Sigmoid colon (tissue), 7 donors: ENCODE measurements at places on chromosomes 11 and 22. TPM values are rescaled to one million over a fixed set of nuclear protein-coding genes. Genes with fewer than 3 reads are reported as not detected.
A peak's percentile ranks its signal among the peaks of the same experiment; 100 is the strongest.

The TRIM49 gene
- not detected for total RNA-seq

The TSGA10IP gene
- total RNA-seq = not detected

The MYO18B gene
- not detected for total RNA-seq

The NEFH gene
- 1.2 TPM for total RNA-seq

The SOX10 gene
- 17.5 TPM for total RNA-seq

The PGM2L1 gene
- total RNA-seq = 7.8 TPM

The FIBIN gene
- total RNA-seq = 54.6 TPM

DNA sequence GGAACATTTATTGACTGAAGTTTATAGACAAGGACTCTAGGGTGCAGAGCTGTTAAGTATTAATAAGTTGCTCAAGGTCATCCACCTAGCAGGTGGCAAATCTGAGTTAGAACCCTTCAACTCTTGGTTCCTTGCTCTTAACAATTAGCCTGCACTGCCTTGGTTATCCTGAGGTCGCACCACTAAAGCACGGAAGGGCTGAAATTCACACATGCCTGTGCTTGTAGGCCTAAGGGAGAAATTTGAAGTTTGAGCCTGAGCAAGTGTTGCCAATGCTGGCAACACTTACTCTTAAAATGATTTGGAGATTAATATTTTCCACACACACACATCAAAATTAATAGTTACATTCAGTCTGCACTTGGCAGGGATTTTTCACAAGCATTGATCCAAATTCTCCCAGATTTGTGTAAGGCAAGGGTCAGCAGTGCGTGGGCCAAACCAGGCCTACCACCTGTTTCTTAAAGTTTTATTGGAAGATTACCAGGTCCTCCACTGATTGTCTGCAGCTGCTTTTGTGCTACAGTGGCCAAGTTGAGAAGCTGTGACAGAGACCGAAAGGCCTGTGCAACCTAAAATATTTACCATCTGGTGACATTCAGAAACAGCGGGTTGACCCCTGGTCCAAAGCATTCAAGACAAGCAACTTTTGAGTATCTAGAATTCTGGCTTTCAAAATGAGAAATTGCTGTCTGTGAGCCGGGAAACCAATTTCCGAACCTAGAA is 16.3 kb downstream of the APOL5 start:
- H3K4me3 ChIP-seq = no peak overlapping the region
- H3K4me1 ChIP-seq = no peaks in the 10 kb centered on the region
- H3K36me3 ChIP-seq = no peaks in the 10 kb centered on the region
- H3K27ac ChIP-seq = no peak overlapping the region
- H3K27me3 ChIP-seq = no peaks in the 10 kb centered on the region

- no peak overlapping the region for H3K4me3 ChIP-seq
- H3K27ac ChIP-seq = no peak overlapping the region
- no peaks in the 10 kb centered on the region for H3K36me3 ChIP-seq
- peaks cover 29% of the 10 kb centered on the region for H3K4me1 ChIP-seq
- DNase-seq = peak; percentile 93
Measured at GRCh38 chr11:116312570-116313391, 460.0 kb downstream of the BUD13 start.

GRCh38 chr11:129018991-129019390 is 76.3 kb upstream of the TP53AIP1 start:
- no peak overlapping the region for H3K4me3 ChIP-seq
- no peak for DNase-seq
- H3K27me3 ChIP-seq = no peaks in the 10 kb centered on the region
- H3K27ac ChIP-seq = no peak overlapping the region
- no peaks in the 10 kb centered on the region for H3K36me3 ChIP-seq

DNA sequence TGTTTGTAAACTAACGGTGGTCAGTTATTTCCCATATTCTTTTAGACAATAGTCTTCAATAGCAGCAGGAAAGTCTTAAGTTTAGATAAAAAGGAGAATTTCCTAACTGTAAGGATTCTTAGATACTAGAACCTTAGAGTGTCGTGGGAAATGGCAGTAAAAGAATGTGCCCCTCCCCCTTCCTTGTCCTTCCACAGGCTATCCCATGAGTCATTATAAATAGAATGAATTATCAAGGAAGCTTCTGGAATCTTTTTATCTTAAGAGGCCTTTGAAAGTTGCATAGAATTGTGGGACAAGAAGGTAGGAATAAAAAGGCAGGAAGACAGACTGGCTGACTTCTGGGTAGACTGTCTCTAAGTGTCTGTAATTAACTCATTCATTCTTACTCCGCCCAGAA is 165.2 kb upstream of the TBCEL start:
- H3K4me1 ChIP-seq = no peaks in the 10 kb centered on the region
- H3K4me3 ChIP-seq = no peak overlapping the region
- no peak overlapping the region for H3K27ac ChIP-seq
- H3K27me3 ChIP-seq = no peaks in the 10 kb centered on the region

DNA sequence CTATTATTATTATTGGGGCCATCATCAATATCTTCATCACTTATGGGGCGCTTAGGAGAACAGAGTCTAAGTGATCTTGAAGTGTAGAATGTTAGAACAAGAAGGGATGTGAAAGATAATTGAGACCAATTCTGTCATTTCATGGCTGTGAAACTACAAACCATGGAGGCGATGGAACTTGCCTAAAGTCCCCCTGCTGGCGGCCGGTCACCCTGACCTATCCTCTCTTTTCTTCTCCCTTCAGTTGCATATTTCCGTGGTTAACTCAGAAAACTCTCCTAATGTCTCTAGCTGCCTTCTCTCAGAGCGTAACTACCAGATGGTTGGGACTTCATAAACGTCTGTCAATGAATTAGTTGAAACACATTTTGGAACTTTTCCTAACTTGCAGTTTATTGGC is 6.6 kb upstream of the OR4B1 start:
- no peak overlapping the region for H3K27ac ChIP-seq
- no peaks in the 10 kb centered on the region for H3K27me3 ChIP-seq
- no peaks in the 10 kb centered on the region for H3K4me1 ChIP-seq
- no peaks in the 10 kb centered on the region for H3K36me3 ChIP-seq
- DNase-seq = no peak
- no peak overlapping the region for H3K4me3 ChIP-seq

- peaks cover 76% of the 10 kb centered on the region for H3K4me1 ChIP-seq
- no peaks in the 10 kb centered on the region for H3K27me3 ChIP-seq
- DNase-seq = no peak
- H3K27ac ChIP-seq = peak overlapping the region; percentile 94
- H3K4me3 ChIP-seq = no peak overlapping the region
Measured at GRCh38 chr11:19576054-19576453, 136.6 kb upstream of the NAV2 start.

DNA sequence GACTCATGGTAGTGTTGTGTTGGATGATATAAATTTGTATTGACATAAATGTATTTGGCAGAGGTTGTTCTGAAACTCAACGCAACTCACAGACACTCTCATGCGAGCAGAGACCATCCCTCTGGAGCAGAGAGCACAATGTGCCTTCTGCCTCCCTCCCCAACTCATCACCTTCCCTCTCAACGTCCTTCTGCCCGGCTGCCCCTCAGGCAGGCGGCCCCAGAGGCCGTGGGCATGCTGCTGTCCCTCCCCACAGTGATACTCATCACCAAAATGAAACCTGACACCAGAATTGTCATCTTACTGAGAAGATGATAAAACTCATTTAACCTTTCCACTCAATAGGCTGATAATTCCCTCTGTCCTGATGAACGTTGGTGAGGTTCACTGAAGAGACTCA is 260.6 kb downstream of the ETS1 start:
- no peaks in the 10 kb centered on the region for H3K27me3 ChIP-seq
- no peak overlapping the region for H3K4me3 ChIP-seq
- H3K4me1 ChIP-seq = no peaks in the 10 kb centered on the region
- no peak overlapping the region for H3K27ac ChIP-seq
- no peak for DNase-seq

DNA sequence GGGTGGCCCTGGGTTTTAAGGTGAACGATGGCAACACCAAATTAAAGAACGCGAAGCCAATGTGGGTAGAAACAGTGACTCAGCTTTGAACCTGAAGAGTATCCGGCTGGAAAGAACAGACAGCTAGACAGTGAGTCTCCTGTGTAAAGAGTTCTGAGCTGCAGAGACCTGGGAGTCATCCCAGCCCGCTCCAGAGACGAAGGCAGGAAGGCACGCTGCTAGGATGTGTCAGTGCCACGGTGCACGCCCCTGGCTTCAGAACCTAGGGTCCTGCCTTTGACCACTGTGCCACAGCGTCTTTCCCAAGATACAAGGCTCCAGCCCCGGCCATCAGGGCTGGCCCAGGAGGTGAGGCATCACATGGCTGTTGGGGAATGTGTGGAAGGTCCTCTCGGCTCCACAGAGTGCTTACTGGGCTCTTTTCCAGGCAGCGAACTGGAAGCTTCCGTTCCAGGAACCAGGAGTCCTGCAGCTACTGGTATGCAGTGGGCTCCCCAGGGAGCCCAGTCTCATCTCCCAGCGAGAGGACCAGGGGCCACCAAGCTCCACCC is 29.9 kb downstream of the LRFN4 start:
- H3K4me3 ChIP-seq = no peak overlapping the region
- H3K27ac ChIP-seq = no peak overlapping the region
- H3K4me1 ChIP-seq = peaks cover 14% of the 10 kb centered on the region
- no peaks in the 10 kb centered on the region for H3K36me3 ChIP-seq

DNA sequence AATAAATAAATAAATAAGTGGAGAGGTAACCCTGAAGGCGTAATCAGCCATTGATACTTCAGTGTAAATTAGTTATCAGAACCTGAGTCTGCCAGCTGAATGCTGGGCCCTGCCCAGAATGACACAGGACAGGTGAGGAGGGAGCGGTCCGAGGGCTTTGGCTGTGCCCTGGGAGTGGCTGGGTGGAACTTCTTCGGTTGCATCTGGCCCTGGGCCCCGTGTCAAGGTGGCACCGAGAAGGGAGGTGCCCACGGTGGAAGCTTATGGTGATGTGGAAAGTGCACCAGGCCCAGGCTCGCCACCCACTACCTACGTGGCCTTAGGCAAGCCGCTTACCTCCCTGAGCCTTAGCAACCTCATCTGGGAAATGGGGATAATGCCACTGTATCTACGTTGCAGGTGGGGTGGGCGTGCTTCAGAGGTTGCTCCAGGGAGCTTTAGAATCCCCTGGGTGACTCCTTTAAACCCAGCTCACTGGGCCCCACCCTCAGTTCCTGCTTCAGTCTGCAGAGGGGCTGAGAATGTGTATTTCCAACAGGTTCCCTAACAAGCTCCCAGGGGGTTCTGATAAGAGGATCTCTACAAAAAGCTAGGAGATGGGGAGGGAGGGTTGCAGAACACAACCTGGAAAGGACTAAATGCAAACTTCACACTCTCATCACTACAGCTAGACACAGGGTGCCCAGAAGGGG is 38.8 kb downstream of the TXN2 start:
- H3K27me3 ChIP-seq = no peaks in the 10 kb centered on the region
- no peaks in the 10 kb centered on the region for H3K36me3 ChIP-seq
- H3K4me3 ChIP-seq = no peak overlapping the region
- peaks cover 23% of the 10 kb centered on the region for H3K4me1 ChIP-seq
- DNase-seq = no peak

- H3K27me3 ChIP-seq = no peaks in the 10 kb centered on the region
- DNase-seq = no peak
- H3K27ac ChIP-seq = no peak overlapping the region
- no peak overlapping the region for H3K4me3 ChIP-seq
Measured at GRCh38 chr22:21688706-21689381, 23.0 kb downstream of the PPIL2 start.

GRCh38 chr11:125388611-125389010 is 107.5 kb downstream of the FEZ1 start:
- no peaks in the 10 kb centered on the region for H3K36me3 ChIP-seq
- peaks cover 14% of the 10 kb centered on the region for H3K4me1 ChIP-seq
- no peak overlapping the region for H3K4me3 ChIP-seq
- no peak overlapping the region for H3K27ac ChIP-seq
- no peaks in the 10 kb centered on the region for H3K27me3 ChIP-seq

DNA sequence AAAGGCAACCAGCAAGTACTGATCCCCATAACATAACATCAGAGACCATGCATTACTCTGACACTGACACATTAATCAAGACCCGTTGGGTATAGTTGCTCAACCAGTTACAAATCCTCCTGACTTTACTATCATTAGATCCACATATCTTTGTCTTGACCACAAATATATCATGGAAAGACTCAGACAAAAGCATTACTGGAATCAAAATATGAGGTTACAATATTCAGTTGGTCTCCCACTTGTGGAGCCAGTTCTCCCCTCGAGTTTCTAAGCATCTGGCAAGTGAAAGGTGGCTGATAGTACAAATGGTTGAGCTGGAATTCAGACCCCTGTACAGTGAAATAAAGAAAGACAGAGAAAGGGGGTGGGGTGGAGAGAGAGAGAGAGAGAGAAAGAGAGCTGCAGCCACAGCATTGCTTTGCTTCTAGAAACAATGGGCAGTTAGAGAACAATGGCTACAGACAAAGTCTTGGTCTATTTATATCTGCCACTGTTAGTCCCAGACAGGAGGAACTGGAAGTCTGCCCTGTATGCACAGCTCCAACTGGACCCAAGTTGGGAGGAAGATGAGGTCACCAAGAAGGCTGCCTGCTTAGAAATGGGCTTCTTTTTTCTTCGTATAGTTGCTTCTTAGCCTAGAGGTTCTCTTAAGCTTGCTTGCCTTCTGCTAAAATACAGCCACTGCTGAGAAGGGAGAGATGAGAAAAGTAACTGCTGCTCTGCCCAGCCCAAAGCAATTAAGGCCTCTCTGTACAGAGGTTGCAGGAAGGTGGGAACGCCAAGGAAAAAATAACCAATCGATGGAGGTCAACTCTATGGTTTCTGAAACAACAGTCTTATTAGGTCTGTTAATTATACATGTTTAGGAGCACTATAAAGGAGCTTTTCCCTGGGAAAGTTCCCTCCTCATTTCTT is 85.5 kb downstream of the ETS1 start:
- H3K4me3 ChIP-seq = no peak overlapping the region
- no peaks in the 10 kb centered on the region for H3K27me3 ChIP-seq
- no peak for DNase-seq
- peaks cover 77% of the 10 kb centered on the region for H3K4me1 ChIP-seq

DNA sequence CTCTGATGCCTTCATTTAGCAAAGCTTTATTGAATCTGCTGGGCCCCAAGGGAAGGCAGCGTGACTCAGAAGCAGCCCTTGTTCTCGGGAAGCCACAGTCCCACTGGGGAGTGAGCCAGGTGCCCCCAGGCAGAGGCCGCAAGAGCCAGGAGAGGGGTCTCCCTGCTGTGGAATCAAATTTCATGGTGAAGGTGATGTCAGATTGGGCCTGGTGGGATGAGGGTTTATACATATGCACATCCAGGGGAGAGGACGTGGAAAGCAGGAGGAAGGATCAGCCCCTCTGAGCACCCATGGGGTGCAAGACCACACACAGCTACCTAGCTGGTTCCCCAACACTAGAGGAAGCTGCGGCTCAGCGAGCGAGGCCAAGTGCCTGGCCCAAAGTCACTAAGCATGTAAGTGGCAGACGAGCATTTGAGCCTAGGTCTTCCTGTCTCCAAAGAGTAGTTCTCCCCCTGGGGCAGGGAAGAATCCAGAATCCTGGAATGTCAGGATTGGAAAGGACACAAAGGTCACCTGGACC is 2.0 kb downstream of the SYNGR1 start:
- no peaks in the 10 kb centered on the region for H3K36me3 ChIP-seq
- no peaks in the 10 kb centered on the region for H3K27me3 ChIP-seq
- no peak for DNase-seq
- peak overlapping the region; percentile 72 for H3K27ac ChIP-seq
- no peak overlapping the region for H3K4me3 ChIP-seq
- H3K4me1 ChIP-seq = no peaks in the 10 kb centered on the region
